Osteoblast (primary cell): ENCODE measurements at places on chromosomes 16 and 17. TPM values are rescaled to one million over a fixed set of nuclear protein-coding genes. Genes with fewer than 3 reads are reported as not detected.

The PLEKHH3 gene
- total RNA-seq: 14.7 and 19.9 TPM in 2 replicates

The GINS2 gene
- 1.2 and 1.8 TPM in 2 replicates for total RNA-seq

DNA sequence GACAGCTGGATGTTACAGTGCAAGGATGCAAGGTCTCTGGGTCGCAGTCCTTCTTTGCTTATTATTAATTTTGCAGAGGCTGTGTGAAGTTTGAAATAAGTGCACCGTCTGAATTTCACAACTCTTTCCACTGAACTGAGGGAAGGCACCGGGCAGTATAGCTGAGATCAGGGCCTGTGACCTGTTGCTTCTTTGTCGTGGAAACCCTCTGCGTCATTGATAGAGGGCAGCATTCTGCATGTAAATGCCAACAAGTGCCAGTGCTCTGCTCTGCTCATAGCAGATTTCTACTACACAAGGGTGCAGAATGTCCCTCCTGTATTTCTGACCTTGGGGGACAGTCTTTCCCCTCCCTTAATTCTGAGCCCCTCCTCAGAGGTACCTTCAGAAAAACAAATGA is 26.0 kb downstream of the CD300LF start:
- H3K36me3 ChIP-seq: no peaks in the 10 kb centered on the region
- no peak overlapping the region for H3K4me3 ChIP-seq
- H3K27me3 ChIP-seq: no peaks in the 10 kb centered on the region
- no peak overlapping the region for H3K27ac ChIP-seq

- H3K36me3 ChIP-seq: no peaks in the 10 kb centered on the region
- peak within 1 kb of the TSS; percentile 66 for H3K4me3 ChIP-seq
- no peaks in the 10 kb centered on the region for H3K27me3 ChIP-seq
Measured at GRCh38 chr16:29678691-29679267, at the start of gene QPRT. TSS of gene QPRT (plus strand) at chr16:29679180. CDS start at chr16:29679198, 18 bp downstream.

DNA sequence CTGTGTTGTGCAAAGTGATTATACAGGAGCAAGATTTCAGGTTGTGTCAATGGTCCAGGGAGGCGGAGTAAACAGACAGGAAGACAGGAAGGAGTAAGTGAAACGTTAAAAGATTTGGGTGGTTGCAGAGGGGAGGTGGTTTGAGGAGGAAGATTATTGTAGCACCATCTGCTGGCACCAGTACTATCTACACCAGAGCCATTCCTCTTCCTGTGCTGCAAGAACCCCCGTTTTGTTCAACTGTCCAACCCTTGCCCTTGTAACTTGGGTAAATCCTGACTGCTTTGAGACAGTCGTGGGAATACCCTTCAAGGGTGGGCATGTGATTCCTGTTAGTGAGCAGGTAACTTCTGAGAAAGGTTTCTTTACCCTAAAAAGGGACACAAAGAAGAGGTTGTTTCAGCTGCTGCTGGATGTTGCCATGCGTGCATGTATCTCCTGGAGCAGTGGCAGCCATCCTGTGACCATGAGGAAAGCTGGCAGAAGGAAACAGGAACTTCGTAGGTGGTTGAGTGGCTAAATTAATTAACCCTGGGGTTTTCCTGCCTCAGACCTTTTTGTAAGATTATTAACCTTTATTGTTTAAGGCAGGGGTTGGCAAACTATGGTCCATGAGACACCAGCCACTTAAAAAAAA is 124.1 kb downstream of the PRKCA start:
- H3K27me3 ChIP-seq: no peaks in the 10 kb centered on the region
- H3K27ac ChIP-seq: no peak overlapping the region
- H3K4me1 ChIP-seq: peaks cover 37% of the 10 kb centered on the region
- no peak for DNase-seq
- H3K36me3 ChIP-seq: no peaks in the 10 kb centered on the region
- H3K4me3 ChIP-seq: no peak overlapping the region

The CIBAR2 gene
- under 0.01 TPM in 1 of 2 replicates, not detected in the other for total RNA-seq

- peak; percentile 93 for DNase-seq
- H3K27ac ChIP-seq: no peak overlapping the region
- no peaks in the 10 kb centered on the region for H3K4me1 ChIP-seq
- H3K27me3 ChIP-seq: no peaks in the 10 kb centered on the region
- H3K4me3 ChIP-seq: peak overlapping the region; percentile 28
- H3K36me3 ChIP-seq: peaks cover 11% of the 10 kb centered on the region
Measured at GRCh38 chr17:44354582-44355561, 8.8 kb downstream of the FAM171A2 start.

The CD300LB gene
- total RNA-seq: not detected in 2 replicates

DNA sequence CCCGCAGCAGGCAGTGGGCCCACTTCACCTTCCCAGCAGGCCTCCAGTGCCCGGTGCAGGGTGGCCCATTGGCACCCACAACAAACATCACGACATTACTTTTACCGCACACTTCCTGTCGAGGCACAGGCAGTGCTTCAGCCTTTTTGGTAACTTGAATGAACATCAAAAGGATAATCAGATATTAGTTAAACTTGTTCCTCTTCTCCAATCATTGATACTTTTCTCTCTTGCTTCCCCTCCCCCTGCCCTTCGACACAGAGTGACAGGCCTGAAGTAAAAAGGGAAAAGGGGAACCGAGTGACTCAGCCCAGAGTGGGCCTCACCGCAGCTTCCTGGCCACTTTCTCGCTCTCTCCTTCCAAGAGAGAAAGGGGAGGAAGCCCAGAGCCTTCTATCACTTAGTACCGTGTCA is 507.0 kb downstream of the MAF start:
- no peaks in the 10 kb centered on the region for H3K36me3 ChIP-seq
- H3K27me3 ChIP-seq: no peaks in the 10 kb centered on the region
- H3K27ac ChIP-seq: no peak overlapping the region
- H3K4me1 ChIP-seq: no peaks in the 10 kb centered on the region

The APPBP2 gene
- total RNA-seq: 49.2 and 49.9 TPM in 2 replicates

The TBC1D3I gene
- 0.36 and 0.59 TPM in 2 replicates for total RNA-seq

- peak; percentile 83 for DNase-seq
- peaks cover 20% of the 10 kb centered on the region for H3K4me1 ChIP-seq
- H3K4me3 ChIP-seq: peak overlapping the region; percentile 45
Measured at GRCh38 chr17:63675607-63676546, 24.0 kb downstream of the LIMD2 start.

GRCh38 chr16:84749072-84749471 is 49.3 kb downstream of the USP10 start:
- H3K36me3 ChIP-seq: peaks cover 20% of the 10 kb centered on the region
- no peaks in the 10 kb centered on the region for H3K27me3 ChIP-seq
- no peak overlapping the region for H3K4me3 ChIP-seq
- peaks cover 20% of the 10 kb centered on the region for H3K4me1 ChIP-seq
